ENCODE measurements at places on chromosomes 5 and 9.
A peak's percentile ranks its signal among the peaks of the same experiment; 100 is the strongest.

GRCh38 chr9:81791076-81791475 is 101.7 kb upstream of the TLE1 start:
- DNase-seq = no peak

- no peak for DNase-seq
Measured at GRCh38 chr5:165665735-165666400, 2160.4 kb downstream of the MAT2B start.

DNA sequence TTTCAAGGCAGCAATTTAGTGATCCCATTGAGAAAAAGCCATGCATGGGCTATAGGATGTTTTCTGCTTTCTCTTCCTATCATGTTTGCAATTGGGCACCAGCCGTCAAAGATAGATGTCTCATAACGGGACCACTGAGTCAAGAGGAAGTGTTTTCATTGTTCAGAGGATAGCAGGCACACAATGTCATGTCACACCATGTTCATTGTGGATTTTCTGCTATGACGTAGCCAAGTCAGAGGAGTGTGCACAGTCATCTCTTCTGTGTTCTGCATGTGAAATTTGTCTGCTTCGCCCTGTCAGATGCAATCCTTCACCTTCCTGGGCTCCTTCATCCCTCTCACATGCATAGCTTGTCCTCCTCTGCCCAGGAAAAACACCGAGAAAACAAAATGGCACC is 106.0 kb downstream of the CD180 start:
- DNase-seq = no peak

- DNase-seq = no peak
Measured at GRCh38 chr9:35661756-35662350, 3.1 kb downstream of the ARHGEF39 start.

DNA sequence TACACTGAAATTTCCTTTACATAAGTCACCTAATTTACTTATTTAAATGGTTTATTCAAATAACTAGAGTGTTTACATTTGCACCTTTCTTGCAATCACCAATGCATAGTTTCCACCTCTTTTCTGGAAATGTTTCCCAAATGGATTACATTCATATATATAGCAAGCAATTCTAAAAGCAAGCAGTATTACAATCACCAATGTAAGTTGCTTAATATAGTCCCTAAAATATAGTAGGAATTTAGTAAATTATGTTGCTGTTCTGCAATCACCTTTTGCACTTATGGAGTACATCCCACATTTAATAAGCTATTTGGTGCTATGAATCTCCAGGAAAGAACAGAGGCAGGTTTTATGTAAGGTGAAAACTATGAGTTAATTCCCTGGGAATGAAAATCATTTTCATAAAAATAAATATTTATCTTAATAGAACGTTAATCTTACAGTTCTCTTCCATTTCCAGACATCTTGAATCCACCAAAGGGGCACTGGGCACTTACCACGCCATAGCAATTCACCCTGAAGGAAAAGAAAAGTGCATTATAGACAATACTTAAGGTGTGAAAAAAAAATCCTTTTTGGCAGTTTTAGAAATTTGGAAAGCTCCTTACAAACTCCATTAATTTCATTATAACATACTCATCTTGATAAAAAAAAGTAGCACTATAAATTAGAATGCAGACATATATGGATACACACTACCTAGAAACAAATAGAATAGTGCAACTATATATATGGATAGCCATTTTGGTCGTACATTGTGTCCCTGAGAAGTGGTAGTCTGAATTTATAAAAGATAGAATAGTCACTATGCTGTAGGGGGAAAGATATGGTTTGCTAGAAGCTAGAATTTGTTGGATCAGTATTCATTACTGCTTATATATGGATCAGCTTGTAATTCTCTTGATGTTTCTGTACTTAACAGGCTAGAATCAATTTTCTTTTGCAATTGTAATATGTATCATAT is 47.1 kb downstream of the ALDH1A1 start:
- no peak for DNase-seq

DNA sequence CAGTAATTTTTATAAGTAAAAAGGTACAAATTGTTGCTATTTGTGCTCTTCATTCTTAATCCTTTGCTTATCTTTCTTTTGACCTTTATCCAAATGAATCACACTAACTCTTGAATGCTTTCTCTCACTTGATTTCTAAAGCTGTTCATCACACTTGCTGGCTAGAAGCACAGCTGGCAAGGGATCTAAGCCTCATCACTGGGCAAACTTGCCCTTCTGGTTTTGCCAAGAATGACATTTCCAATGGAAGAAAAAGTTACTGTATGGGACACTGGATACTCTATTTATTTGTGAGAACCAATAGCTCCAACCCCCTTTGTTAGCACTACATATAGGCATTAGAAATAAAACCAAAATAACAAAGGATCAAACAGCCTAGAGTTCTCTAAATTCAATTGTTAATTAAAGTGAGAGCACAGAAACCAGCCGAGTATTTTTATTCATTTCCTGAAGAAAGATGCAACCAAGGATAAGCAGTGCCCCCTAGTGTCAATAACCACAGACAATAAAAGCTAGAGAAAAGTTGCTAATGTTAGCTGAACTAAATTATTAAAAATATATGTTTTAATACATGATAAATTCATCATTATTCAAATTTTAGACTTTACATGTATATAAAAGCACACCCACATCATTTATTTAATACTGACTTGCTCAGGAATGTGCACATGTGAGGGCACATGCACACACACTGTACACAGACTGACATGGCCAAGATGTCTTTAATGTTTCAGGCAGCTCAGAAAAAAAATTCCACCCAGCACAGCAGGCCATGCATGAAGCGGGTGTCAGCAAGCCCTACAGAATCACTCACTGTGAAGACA is 59.8 kb upstream of the POU5F2 start:
- DNase-seq = peak; percentile 11

DNA sequence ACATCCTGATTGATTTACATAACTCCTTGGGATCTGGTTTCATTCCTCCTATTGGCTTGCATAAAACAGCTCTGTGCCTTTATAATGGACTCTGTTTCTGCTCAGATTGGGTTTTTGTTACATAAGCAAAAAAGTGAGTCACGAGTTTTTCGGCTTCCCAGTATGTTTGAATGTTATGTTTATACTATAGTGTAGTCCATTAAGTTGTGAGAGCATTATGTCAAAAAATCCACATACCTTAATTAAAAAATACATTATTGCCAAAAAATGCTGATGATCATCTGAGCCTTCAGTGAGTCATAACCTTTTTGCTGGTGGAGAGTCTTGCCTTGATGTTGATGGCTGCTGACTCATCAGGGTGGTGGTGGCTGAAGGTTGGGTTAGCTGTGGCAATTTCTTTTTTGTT is 144.6 kb downstream of the CCDC171 start:
- peak; percentile 80 for DNase-seq

DNA sequence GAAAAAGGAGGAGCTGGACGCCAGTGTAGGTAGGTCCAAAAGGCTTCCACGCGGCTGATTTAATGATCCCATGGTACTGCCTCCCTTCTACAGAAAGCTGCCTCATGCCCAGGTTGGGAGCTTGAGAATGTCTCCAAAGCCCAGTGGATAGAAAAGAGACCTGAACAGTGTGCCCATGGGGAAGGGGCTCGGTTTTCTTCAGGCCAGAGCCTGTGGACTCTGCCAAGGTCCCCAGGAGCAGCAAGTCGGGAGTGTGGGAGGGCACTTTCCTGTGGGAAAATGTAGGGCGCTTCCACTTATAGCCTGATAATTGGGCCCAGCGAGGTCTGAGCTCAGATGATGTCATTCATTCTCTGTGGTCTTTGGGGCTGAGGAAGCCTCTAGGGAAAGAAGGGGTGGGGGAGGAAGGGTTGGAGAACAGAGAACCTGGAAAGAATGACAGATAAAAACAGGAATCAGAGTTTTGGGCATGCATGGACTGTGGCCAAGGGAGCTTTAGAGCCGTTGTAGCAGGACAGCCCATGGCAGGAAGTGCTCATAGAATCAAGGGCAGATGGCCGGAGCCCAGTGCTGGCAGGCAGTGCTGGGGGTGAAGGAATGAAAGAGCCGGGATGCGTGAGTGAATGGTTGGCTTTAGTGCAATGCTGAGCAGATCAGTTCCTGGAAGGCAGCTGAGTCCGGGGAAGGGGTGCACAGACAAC is 42.5 kb upstream of the SH3PXD2B start:
- peak; percentile 22 for DNase-seq

DNA sequence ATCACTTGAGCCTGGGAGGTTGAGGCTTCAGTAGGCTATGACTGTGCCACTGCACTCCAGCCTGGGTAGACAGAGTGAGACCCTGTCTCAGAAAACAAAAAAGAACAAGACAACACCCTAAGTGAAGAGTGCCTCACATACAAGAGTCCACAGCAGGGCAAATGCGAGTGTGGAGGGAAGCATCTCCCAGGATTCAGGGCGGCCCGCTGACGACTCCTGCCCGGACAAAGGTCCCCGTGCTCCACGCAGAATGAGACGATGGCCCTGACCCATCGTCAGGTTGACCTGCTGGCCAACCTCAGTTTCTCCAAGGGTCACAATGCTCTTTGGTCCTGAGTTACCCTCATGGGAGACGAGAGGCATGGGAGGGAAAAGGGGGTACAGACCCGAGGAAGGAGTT is 18.3 kb downstream of the MRNIP start:
- DNase-seq = no peak

DNA sequence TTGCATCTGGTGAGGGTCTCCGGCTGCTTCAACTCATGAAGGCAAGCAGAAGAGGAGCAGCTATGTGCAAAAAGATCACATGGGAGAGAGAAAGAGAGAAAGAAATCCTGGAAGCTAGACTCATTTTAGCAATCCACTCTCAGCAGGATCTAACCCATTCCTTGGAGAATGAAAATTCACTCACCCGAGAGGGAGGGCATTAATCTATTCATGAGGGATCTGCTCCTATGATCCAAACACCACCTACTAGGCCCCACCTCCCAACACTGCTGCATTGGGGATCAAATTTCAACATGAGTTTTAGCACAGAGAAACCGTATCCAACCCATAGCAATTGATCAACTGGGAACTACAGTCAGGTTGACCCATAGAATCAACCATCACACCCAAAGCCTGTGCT is 98.1 kb upstream of the SV2C start:
- DNase-seq = no peak

DNA sequence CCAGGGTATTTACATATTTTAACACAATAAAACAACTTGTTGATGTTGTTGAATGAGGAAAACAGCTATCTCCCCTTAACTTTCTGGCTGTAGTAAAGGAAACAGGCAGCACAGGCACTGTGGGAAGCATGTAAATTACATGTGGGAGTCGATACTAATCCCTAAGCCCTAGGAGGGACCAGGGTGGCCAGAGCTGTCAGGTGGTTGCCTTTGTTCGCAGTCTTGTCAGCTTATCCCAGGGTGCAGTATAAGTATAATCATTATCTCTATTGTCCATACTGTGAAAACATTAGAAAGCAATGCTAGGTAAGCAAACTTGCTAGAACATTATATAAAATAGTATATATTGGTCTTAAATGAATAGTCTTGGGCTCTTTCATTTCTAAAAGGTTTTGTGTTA is 125.6 kb upstream of the RPS23 start:
- no peak for DNase-seq

DNA sequence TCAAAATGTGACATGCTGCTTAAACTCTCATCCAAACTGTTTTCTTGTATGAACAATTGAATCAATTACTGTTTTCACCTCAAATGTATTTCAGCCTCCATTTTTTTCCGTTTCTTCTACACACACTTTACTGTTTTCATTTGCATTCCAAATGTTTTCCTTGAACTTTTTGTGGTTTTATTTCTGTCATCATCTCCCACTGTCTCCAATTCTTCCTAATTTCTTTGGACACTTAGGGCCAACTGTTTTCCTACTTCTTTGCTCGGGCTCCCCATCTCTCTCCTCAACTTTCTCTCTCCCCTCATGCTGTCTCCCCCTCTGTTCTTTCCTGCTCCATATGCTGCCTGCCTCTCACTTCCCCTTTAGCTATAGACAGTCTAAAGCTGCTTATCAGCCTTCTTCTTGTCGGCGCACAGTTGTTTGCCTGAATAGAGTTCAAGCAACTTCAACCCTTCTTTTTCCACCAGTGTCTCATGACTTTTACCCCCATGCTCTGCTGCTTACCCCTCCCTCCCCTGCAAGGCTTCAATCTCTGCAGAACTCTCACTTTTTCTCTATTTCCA is 443.4 kb downstream of the DTWD2 start:
- no peak for DNase-seq

- no peak for DNase-seq
Measured at GRCh38 chr5:124021776-124022175, 509.8 kb downstream of the CSNK1G3 start.

DNA sequence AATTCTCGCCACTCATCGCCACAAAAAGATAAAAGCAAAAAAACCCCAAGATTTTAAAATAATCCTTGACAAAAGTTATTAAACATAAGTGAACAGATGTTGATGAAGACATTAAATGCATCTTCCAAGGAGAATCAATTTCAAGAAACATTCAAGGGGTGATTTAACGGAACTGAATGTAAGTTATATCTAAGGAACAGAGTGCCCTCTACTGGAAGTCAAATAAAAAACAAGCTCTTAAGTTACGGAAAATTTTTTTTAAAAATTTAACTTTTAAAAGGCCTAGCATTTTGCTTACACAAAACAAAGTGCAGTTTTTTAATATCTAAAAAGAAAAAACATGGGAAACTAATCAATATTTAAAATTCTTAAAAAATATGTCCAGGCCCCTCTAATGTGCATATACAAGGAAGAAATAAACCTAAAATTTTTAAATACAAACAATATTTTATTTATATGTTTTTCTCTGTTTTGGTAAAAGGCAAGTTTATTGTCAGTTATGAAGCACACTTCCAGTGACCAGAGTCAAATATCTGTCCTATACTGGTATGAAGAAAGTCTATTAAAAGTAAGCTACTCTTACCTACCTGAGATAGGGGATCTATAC is 28.0 kb downstream of the TEX10 start:
- no peak for DNase-seq

- DNase-seq = no peak
Measured at GRCh38 chr9:118529624-118530214, 825.5 kb downstream of the TLR4 start.

All from fibroblast of skin of left biceps (primary cell).